ENCODE measurements at places on chromosomes 1 and 21.

DNA sequence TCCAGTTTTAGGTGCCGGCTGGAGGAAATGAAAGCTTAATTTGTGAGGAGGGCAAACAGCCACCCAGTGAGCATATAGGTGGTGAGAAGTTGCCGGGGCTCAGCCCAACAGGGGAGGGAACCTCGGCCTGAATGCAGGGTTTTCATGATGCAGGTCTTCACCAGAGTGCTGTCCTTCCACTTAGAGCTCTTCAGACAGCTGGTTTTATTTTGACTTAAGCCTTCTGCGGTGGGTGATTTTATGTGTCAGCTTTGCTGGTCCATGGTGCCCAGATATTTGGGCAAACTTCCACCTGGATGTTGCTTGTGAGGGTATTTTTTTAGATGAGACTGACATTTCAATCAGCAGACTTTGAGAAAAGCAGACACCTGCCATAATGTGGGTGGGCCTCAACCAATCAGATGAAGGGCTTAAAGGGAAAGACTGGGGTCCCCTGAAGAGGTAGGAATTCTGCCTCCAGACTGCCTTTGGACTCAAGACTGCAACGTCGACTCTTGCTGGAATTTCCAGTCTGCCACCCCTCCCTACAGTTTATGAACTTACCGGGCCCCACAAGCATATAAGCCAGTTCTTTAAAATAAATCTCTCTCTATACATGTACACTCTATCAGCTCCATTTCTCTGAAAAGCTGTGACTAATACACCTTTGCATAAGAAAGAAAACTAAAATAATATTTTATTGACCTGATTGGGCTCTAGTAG is 72.8 kb downstream of the RHOU start:
- no peak for DNase-seq

DNA sequence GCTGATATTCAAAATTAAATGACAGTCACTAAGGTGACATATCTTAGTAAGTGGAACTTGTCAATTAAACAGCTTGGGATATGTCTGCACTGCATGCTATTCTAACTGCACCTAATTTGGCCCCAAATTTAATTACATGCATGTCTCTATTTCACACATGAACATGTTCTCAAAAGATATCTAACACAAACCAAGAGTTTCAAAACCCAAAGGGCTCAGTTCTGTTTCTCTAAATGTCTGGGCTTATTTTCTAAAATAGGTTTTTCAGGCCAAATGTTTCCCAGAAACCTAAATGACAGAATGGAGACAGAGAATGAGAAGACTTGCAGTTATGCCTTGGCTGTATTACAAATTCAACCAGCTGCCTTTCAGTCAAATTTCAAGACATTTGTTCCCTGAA is 11.3 kb downstream of the RAB29 start:
- no peak for DNase-seq

DNA sequence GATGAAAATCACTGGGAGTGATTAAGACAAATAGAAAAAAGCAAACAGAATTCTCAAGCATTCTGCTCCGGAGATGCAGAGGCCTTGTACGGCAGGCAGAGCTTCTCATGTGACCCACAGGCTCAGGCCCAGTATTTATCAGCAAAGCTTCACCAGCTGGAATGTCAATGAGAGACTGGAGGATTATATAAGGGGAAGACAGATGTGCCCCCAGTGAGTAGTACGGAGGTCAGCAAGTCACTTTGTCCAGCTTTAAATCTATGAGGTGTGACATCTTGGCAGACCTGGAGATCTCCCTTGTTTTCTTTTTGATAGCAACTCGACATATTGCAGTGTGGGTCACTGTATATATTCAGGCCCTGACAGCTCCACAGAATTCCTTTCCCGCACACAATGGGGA is 106.8 kb downstream of the HHIPL2 start:
- no peak for DNase-seq

DNA sequence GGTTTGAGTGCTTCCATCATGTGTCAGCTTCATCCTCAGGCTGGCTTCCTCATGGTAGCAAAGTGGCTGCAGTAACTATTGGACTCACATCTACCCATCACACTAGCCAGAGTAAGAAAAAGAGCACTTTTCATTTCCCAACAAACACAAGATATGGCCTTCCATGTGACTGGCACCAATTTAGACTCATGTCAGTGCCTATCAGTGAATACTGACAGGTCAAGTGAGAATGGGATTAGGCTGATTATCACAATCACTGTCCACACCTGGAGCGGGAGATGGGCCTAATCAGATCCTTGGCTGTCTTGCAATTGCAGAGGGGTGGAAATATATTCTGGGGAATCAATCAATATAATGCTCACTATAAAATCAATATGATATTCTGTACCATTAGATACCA is 2.9 kb upstream of the RABGAP1L start:
- no peak for DNase-seq

- DNase-seq = no peak
These were observed 26.9 kb upstream of the TCEA3 start for GRCh38 chr1:23451441-23451840.

GRCh38 chr1:36107394-36107793 is 17.6 kb downstream of the COL8A2 start:
- no peak for DNase-seq

- no peak for DNase-seq
These were observed 3.0 kb downstream of the SCAF4 start for GRCh38 chr21:31728952-31729351.

DNA sequence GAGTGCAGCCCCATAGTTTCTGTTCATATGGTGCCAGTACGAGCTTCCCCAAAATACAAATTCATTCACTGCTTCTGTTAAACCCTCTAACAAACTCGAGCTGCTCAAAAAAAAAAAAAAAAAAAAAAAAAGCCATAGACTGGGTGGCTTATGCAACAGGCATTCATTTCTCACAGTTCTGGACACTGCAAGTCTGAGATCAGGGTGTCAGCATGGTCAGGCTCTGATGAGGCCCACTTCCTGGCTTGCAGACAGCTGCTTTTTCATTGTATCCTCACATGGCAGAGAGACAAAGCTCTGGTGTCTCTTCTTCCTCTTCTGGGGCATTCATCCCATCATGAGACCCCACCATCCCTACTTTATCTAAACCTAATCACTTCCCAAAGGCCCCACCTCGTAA is 121.6 kb downstream of the PTBP2 start:
- no peak for DNase-seq

DNA sequence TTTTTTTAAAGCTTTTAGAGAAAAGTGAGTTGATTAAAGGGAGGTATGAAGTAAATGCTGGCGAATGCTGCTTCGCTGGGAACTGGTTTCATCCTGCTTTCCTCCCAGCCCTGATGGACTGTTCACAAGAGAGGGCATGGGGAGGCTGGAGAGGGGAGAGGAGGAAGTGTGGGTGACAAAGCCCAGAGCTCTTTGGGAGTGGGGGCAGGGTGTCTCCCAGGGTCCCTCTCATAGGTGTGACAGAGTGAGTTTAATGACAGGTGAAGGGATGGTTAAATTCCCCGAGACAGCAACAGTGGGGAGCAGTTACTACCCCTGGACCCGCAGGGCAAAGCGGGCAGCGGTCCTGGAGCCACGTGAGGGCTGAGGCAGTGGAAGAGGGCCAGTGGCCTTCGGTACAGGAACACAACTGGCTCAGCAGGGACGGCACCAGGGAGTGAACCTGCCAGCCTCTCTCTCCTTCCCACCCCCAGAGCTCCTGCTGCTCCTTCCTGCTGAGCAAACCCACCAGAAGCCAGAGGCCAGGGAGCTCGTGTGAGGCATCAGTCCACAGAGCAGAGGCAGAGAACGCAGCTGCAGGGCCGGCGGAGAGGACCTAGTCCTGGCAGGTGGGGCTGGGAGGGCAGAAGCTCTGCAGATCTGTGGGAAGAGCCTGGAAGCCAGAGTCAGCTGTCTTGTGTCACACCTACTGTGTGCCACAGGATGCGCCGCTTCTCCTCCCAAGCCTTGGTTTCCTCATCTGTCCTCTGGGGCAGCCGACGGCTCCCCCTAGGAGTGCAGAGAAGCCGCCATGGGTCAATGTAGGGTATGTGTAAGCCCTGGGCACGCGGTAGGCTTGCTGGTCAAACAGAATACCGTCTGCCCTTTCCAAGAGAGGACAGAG is 20.9 kb upstream of the LRP8 start:
- DNase-seq = no peak

- DNase-seq = peak; percentile 47
These were observed 43.3 kb downstream of the PTPRC start for GRCh38 chr1:198681831-198682759.

DNA sequence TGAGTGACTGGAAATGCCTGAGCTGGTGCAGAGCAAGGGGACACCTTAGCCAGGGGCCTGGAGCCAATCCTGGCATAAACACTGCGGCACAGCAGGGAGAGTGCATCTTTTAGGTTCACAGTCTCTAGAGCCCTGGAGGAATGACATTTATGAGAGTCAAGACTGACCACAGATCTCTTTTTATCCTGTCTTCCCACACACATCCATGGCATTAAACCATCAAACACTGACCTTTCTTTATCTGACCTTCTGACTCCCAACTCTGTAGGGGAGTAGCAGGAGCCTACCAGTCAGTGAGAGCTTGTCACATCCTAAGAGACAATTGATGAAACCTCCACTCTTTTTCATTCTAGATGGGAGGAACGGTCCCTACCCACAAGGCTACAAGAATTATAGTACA is 7.9 kb downstream of the CD34 start:
- no peak for DNase-seq

DNA sequence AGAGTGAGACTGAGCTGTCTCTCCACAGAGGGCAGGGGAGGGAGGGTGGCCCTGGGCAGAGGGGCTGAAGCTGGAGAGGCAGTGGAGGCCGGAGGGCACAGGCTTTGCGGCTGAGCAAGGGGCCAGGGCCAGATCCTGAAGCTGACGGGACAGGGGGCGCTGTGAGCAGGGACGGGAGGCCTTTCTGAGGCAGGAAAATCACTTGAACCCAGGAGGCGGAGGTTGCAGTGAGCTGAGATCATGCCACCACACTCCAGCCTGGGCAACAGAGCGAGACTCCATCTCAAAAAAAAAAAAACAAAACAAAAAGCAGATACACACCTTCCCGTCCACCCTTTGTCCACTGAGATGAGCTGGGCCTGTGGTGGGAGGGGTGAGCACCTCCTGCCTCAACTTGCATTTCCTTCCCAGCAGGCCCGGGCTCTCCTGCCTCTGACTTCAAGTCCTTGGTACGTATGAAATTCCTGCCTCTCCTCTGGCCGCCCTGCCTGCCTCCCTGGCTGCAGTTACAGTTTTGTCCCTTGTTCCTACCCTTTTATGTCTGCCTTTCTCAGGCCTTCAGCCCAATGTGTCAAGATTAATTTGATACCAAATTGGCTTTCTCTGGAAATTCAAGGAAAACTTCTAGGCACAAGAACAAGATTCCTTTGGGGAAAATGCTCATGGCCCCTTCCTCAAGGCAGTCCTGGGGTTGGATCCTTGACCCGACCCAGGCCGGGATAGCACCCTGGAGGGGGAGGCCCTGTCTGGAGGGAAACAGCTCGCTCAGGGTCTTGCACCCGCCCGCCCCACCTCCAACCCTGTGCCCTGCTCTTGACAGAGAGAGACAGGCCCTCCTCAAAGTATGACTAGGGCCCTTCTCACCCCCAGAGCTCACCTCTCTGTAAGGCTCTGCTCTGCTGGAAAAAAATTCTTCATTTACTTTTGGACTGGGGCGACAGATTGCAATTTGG is 11.2 kb upstream of the ADAMTSL4 start:
- no peak for DNase-seq

DNA sequence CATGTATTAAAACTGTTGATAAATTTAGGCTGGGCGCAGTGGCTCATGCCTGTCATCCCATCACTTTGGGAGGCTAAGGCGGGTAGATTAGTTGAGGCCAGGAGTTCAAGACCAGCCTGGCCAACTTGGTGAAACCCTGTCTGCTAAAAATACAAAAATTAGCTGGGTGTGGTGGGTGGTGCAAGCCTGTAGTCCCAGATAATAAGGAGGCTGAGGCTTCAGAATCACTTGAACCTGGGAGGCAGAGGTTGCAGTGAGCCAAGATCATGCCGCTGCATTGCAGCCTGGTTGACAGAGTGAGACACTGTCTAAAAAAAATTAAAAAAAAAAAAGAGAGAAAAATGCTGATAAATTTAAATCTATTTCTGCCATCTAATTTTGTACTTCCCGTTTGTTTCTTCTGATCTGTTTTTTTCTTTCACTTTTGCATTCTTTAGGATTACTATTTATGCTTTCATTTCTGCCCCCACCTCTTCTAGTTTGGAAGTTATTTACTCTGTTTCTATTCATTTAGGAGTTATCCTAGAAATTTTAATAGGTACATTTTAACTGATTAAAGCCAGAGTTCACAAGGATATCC is 3.2 kb upstream of the DENND1B start:
- no peak for DNase-seq

DNA sequence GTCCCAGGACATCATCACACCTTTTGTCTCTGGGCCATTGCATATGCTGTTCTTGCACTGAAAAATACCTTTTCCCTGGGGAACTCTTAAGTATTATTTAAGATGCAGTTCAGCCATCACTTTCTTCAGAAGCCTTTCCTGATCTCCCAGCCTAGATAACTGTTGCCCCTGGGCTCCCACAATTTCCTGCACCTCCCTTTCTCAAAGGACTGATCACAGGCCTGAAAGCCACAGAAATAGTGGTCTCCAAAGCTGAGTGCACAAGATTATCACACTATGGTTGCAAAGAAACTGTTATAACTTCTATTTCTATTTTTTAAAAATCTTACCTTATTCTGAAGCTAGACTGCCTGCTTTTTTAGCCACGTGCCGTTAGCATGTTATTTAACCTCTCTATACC is 2.8 kb upstream of the ZSCAN20 start:
- DNase-seq = no peak

GRCh38 chr1:111855260-111855659 is 99.6 kb downstream of the DDX20 start:
- no peak for DNase-seq

DNA sequence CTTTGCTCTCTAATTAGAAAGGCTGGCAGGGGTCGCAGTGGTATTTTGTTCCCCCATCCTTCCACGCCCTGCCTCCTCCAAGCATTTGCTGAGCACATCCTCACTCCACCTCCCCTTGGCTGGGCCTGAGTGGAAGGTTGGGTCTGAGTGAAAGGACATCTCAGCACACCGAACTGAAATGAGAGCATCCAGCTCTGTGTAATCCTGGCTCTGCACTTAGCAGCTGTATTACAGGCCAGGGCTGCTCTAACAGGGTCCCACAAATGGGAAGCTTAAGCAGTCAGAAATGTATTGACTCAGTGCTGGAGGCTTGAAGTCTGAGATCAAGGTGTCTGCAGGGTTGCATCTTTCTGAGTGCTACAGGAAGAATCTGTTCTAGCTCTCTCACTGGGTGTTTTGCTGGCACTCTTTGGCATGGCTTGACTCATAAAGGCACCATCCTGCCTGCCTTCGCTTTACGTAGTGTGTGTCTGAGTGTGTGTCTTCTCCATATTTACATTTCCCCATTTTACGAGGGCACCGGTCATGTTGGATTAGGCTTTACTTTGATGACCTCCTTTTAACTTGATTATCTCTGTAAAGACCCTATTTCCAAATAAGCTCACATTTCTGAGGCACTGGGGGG is 48.5 kb upstream of the IGSF21 start:
- DNase-seq = no peak

DNA sequence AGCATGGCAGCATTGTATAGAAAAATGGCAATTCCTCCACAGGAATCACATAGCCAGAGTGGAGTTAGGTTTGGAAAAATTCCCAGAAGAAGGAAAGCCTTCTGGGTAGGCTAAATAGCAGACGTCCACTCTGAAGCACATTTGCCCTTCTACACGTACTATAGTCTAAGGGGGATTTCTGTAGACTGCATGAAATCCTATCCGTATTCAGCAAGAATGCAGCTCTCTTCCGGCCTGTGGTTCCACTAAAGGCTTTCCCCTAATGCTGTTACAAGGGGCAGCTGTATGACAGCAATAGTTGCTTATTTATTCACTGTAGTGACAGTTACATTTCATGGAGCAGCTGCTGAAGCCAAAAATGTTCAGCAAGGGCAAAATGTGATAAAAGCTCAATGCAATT is 263.6 kb downstream of the RWDD3 start:
- DNase-seq = no peak

Data from stimulated activated CD8-positive, alpha-beta memory T cell treated with anti-CD3 and anti-CD28 coated beads, Interleukin-7, amount 100 ng/mL, for 1 hour (primary cell).